A549 (cell line): ENCODE measurements at places on chromosomes 13 and 19.

GRCh38 chr19:14511229-14511593 is 7.0 kb downstream of the DNAJB1 start:
- no peak for DNase-seq

DNA sequence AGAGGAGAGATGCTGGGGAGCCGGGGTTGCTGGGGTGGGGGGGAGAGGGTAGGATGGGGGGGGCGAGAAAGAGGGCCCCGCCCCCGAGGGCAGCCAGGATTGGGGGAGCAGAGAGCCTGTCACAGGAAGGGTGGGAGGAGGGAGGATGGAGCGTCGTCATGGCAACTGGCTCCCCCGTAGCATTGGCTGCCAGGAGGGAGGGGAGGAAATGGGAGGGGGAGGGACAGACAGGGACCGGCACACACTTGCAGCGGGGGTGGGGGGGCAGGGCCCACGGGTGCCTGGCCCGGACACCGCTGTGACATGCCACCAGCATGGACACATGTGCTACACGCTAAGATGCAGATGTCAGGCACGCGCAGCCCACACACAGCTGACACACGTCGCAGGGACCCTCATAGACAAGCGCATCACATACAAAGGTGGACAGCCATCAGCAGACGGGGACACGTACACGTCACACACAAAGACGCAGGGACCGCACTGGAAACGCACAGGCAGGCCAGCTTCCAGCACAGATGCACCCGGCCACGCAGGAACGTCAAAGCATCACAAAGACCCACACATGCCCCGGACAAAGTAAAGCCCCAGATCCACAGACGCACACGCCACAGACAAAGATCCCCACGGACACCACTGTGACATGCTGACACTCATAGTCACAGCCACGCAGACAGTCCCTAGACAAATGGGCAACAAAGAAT is at the start of gene LMTK3:
Gene LMTK3 (minus strand): TSS at position 36 of the 704 bp plus-strand sequence. CDS start 259 bp downstream, outside the sequence.
- DNase-seq: peak; percentile 85

- no peak for DNase-seq
These were observed 6.6 kb downstream of the SHKBP1 start for GRCh38 chr19:40583283-40583682.

DNA sequence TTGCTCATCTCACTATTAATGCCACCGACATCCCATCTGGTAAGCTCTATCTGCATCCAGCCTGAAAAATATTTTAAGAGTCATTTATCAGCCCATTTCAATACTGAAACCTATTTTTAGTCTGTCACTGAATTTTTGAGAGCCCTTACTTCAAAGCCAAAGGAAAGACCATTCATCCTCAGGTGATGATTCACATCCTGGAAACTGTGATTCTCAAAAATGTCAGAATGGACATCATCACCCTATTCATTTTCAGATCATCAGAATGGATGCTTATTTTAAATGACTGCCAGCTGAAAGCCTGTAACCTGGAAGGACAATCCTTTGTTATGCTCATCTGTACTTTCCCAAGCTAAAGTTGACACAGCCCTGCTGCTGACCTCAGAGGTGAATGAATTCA is 27.0 kb downstream of the TNFSF11 start:
- no peak for DNase-seq

DNA sequence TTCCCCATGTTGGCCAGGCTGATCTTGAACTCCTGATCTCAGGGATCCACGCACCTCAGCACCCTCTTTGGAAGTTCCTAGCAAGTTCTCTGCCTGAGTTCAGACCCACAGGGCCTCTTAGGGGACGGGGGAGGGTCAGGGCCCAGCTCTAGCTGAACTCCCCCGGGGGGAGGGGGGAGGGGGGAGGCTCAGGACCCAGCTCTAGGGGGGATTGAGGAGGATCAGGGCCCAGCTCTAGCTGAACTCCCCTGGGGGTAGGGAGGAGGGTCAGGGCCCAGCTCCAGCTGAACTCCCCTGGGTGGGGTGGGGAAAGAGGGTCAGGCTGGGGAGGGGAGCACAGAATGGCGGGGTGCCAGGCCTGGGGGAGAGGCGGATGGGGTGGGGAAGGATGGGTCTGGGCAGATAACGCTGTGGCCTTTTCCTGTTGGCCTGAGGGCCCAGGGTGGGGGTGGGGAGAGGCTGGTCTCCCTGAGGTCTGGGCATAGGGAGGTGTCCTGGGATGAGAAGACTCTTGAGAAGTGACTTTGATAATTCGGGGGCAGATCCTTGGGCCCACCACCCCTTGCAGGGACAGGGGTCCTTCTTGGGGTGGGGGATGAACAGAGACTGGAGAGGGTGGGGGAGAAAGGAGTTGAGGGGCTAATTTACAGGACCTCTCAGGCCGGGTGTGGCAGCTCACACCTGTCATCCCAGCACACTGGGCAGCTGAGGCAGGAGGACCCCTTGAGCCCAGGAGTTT is 5.5 kb upstream of the PTBP1 start:
- no peak for DNase-seq

DNA sequence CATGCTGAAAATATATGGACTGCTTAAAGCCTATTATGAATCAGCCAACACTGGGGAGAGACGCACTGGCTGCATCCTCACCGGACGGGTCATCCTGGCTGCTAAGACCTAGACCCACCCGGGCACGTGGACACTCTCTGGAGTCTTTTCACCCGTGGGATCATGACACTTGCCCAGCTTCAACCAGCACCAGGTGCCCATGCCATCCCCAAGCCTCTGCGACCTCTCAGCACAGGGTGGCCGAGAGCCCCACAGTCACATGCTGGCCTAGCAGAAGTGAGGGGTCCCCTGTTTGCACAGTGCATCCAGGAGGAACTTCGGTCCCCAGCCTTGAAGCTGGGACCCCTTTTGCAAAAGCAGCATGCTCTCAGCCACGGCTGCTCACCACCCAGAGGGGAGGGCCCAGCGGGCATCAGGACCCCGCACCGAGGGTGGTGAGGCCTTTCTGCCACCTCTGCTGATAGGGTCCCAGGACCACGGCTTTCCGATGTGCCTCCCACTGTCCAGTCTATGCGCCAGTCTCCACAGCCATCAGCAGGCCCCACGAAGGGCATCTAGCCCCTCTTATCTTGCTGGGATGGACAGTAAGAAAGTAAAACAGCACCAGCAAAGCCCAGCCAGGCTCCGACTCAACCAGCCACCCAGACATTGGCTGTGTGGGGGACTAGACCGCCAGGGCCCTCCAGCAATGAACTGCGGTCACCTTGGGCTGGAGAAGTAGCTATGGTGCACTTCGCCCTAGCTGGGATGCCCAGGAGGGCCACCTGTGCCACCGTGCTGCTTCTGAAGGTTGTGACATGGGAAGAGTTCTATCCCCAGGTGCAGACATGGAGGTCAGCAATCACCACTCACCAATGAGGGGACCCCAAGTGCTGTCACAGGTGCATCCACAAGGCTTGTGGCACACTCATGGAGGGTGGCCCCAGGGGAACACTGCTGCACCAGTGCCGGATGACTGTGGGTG is 73.1 kb downstream of the CEBPG start:
- DNase-seq: no peak

- no peak for DNase-seq
These were observed 1218.8 kb upstream of the ATXN8OS start for GRCh38 chr13:68888832-68889231.

DNA sequence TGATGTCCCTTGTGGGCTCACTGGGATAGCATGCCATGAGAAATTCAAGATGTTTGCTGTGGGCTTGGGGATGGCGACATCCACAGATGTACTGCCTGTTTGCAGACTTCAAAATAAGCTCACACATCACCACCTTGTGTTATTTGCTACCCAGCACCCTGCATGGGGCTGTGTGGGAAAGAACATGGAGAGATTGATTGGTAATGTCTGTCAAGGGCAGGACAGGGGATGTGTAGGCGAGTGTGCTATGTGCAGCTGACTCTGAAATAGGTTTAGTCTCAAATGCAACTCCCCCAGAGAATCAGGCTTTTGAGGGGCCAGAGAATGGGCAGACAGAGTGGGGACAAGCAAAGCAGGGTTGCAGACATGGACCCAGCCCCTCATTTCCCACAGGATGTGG is 24.7 kb downstream of the PNPLA6 start:
- DNase-seq: no peak

DNA sequence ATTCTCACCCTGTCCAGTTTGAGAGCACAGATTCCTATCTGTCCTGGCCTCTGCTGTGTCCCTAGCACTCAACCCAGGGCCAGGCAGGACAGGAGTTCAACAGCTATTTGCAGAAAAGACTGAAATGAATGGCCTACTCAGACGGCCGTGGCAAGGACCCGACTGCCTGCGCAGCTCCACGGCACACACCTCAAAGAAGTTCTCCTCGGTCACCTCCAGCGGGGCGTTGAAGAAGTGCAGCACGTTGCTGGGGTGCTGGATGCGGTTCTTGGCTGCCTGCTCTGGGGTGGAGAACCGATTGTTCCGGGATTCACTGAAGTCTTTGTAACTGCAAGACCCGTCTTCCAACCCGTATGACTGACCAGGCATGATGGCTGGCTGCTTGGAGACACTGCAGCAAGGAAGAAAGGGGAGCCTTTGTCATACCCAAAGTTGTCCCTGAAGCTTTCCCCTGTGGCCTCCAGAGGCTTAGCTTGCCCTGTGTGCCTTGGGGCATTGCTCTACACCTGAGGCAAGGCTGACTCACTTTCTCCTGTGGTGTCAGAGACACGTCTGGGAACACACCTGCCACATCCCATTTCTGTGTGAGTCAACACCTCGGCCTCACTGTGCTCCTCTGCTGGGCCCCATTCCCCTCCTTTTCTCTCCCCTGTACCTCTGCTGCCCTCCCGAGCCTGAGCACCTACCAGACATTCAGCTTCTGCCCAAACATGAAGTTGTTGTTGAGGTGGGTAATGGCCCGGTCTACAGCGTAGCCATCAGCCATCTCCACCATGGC is 6.8 kb upstream of the ECH1 start:
- peak; percentile 62 for DNase-seq

- no peak for DNase-seq
These were observed 19.1 kb upstream of the SCEL start for GRCh38 chr13:77516342-77516789.

- DNase-seq: no peak
These were observed 203.0 kb downstream of the ITGBL1 start for GRCh38 chr13:101655435-101655834.

DNA sequence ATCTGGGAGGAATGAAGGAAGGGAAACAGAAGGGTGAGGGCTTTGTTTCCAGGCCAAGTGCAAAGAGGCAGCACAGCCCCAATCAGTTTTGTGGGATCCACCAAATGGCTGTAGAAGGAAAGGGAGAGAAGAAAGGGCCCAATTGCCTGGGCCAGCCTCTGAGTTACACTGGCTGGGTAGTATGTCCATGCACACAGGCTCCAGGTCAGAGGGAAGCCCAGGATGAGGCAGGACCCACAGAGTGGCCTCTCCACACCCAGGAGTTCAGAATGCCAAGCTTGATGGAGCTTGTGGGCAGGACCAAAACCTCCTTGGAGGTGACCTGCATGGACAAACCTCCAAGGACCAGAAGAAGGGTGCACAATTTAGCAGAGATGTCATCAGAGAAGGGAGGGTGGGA is 178.2 kb upstream of the TSHZ3 start:
- DNase-seq: no peak

DNA sequence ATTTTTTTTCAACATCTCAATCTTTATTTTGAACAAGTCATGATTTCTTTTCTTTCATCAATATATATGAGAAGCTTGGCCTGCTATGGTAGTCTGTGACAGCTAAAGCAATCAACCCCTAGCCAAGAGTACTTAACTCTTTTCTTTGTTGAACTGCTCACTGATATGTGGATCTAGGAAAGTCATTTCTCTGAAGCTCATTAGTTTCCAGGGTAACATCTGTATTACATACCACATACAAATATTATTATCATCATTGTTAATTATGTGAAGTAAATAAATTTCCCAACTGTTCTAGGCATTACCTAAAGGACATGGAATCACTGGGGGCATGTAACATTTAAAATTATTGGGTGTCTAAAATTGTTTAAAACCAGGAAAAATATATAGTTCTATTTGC is 267.3 kb downstream of the DCT start:
- no peak for DNase-seq

GRCh38 chr19:44974857-44975256 is 19.7 kb downstream of the CLPTM1 start:
- no peak for DNase-seq

DNA sequence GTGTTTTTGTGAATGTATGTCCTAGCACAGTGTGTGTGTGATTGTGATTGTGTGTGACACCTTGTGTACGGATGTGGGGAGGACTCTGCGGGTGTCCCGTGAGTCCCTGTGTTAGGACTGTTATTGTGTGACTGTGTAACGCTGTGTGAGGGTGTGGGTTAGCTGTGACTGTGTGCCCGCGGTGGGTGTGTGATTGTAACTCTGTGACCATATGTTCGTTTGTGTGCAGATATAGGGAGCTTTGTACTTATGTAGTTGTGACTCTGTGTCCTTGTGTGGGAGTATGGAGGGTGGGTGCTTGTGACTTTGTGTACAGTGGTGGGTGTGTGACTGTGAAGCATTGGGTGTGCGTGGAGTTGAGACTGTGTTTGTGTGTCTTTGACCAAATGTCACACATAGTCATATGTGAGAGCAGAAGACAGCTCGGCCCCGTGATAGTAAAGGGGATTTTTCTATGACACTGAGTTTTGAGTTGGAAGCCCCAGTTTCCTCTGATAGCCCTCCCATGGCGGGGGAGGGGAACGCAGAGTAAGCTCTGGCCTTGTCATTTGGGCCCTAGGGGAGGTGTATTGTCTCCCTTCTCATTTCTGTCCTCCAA is 949 bp upstream of the ZNF260 start:
- peak; percentile 49 for DNase-seq

DNA sequence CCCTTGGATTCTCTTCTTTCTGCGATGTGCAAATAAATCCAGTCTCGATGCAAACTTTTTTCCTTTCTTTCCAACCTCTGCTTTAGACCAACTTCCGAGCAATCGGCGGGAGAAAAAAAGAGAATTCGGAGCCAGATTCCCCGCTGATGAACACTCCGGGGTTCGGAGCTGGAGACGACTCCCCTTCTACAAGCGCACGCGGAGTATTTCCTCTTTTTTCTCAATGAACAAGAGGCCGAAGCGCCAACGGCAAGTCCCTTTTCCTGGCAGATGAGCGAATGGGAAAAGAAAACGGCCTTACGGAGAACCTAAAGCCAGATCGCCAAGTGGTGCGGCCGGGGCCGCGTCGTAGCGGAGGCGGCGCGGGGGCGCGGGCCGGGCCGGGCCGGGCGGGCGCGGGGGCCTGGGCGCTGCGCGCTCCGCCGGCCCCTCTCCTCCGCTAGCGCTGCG is 250 bp downstream of the SPRY2 start:
- no peak for DNase-seq

- DNase-seq: no peak
These were observed 26.9 kb downstream of the UFM1 start for GRCh38 chr13:38376546-38376945.

GRCh38 chr13:45332036-45332830 is 8.8 kb downstream of the TPT1 start:
- peak; percentile 73 for DNase-seq

DNA sequence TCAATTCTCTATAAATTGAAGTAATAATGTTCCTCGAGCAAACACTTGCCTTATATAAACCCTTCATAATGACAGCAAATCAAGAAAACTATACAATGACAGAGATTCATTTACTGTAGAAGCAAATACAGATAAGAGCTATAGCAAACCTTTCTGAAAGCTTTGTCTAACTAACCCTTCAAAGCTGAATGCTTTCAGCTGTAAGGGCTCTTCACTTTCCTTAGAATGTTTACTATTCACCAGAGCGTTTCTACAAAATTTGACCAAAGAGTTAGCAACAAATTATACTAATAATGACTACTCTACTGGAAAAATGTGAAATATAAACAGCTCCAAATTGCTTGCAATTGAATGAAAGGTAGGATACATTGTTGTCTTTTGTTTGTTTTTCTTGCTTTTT is 218.1 kb downstream of the SLITRK5 start:
- no peak for DNase-seq

- DNase-seq: no peak
These were observed 33.8 kb downstream of the COL4A2 start for GRCh38 chr13:110340812-110341444.
